ENCODE measurements at places on chromosomes 2 and 18. TPM values are rescaled to one million over a fixed set of nuclear protein-coding genes. Genes with fewer than 3 reads are reported as not detected.

NABP1 gene
- 31.4 TPM for total RNA-seq

HOXD4 gene
- total RNA-seq = 12.1 TPM

- no peak overlapping the region for H3K4me3 ChIP-seq
- H3K27ac ChIP-seq = no peak overlapping the region
- DNase-seq = no peak
- H3K36me3 ChIP-seq = no peaks in the 10 kb centered on the region
- H3K4me1 ChIP-seq = no peaks in the 10 kb centered on the region
- H3K27me3 ChIP-seq = no peaks in the 10 kb centered on the region
Measured at GRCh38 chr2:136331226-136331625, 213.3 kb upstream of the CXCR4 start.

DNA sequence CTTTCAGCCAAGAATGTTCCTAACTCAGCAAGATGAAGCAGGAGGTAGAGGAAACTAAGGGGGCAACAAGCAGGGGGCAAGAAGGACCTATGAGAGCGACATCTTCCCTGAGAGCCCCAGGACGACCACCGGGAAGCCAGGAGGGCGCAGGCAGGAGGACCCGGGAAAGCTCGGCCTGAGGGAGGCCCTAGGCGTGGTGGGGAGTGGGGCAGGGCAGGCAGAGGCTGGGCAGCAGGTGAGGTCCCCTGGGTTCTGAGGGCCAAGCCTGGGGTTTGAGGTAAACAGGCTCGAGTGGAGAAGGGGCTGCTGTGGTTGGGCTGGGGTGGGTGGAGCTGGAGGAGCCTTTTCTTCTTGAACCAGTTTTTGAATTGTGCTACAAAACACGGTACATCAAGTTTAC is 1.3 kb upstream of the ALPI start:
- H3K4me1 ChIP-seq = no peaks in the 10 kb centered on the region
- H3K27ac ChIP-seq = peak overlapping the region; percentile 84
- H3K4me3 ChIP-seq = no peak overlapping the region
- no peaks in the 10 kb centered on the region for H3K27me3 ChIP-seq
- no peak for DNase-seq
- no peaks in the 10 kb centered on the region for H3K36me3 ChIP-seq

APCDD1 gene
- total RNA-seq = 16.6 TPM

DNA sequence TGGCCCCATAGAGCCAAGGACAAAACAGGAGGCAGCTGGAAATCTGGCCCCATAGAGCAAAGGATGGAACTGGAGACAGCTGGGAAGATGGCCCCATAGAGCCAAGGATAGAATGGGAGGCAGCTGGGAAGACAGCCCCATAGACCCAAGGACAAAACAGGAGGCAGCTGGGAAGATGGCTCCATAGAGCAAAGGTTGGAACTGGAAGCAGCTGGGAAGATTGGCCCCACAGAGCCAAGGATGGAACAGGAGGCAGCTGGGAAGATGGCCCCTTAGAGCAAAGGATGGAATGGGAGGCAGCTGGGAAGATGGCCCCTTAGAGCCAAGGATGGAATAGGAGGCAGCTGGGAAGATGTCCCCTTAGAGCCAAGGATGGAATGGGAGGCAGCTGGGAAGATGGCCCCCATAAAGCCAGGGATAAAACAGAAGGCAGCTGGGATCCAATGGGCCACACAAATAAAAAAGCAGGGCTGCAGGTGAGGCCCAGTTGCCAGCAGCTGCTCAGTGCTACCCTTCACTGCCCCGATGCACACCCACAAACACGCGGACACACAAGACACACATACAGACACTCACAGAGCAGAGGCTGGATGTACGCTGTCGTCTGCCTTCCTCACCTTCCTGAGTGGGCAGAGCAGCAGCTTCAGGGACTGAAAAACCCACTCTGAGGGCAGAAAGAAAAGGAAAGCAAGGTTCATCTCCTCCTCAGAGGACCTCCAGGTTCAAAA is 505.4 kb upstream of the MYT1L start:
- H3K27me3 ChIP-seq = no peaks in the 10 kb centered on the region
- H3K4me3 ChIP-seq = no peak overlapping the region
- H3K36me3 ChIP-seq = no peaks in the 10 kb centered on the region
- no peak overlapping the region for H3K27ac ChIP-seq

GRCh38 chr2:161943011-161943410 is 131.0 kb downstream of the DPP4 start:
- DNase-seq = no peak
- no peak overlapping the region for H3K27ac ChIP-seq
- H3K4me1 ChIP-seq = no peaks in the 10 kb centered on the region
- no peak overlapping the region for H3K4me3 ChIP-seq

DNA sequence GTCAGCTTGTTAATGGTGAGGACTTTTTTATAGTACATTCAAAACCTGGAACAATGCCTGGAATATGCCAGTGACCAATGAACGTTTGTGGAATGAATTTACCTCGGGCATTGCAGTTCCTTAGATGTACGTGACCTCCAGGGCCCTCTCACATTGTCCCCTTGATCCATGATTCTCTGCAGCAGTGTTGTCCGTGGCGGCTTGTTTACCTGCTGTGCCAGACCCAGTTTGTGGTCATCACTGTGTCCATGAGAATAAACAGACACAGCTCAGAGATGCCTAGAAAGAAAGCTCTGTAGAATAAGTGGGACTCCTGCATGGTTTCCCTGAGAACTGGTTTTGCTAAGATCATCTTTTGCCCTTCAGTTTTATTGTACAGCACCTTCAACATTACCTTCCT is 1132.2 kb downstream of the DPP10 start:
- no peak overlapping the region for H3K4me3 ChIP-seq
- H3K27me3 ChIP-seq = no peaks in the 10 kb centered on the region
- no peak for DNase-seq
- H3K4me1 ChIP-seq = no peaks in the 10 kb centered on the region
- H3K27ac ChIP-seq = no peak overlapping the region

DNA sequence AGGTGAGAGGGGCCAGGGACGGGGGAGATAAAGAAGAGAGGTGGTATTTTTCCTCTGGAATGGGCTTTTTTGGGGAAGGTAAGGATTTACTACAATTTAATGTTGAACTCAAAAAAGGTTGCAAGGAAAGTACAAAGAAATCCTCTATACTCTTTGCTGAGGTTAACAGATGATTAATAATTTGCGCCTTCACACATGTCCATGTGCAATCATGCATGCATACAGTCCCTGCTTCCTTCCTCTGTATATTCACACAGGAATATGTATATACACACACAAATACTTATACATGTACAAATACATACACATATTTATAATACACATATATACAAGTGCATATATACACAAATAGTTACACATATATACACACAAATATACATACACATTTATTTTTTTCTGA is 193.4 kb downstream of the NBAS start:
- no peak for DNase-seq
- H3K36me3 ChIP-seq = peaks cover 22% of the 10 kb centered on the region
- no peak overlapping the region for H3K27ac ChIP-seq
- no peaks in the 10 kb centered on the region for H3K27me3 ChIP-seq

ZSWIM2 gene
- total RNA-seq = not detected

- H3K4me1 ChIP-seq = no peaks in the 10 kb centered on the region
- no peak for DNase-seq
- no peak overlapping the region for H3K4me3 ChIP-seq
- H3K36me3 ChIP-seq = no peaks in the 10 kb centered on the region
- no peaks in the 10 kb centered on the region for H3K27me3 ChIP-seq
- H3K27ac ChIP-seq = no peak overlapping the region
Measured at GRCh38 chr2:2188941-2189340, 142.1 kb downstream of the MYT1L start.

ZNF638 gene
- total RNA-seq = 180 TPM

DNA sequence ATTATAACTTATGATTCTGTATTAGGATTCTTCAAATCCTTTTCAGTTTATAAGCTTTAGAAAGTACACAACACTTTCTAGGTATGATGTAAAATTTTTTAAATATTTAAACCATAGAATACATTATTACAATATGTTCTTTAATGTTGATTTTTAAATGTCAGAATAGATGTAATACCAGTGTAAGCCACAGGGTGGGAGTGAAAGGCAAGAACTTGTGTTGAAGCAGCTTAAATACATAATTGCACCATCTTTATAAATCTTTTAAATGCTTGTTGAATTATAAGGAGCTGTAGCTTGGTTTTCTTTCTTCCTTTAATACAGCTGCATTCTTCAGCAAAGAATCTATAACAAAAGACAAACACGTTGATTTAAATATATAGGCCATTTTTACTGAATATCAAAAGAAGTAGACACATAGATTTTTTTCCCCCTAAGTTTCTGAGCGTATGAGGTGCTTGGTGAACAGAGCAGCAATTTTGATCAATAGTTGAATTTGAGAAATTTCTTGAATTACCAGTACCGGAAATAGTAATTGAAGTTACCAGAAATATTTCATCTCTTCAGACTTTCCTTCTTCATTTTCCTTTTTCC is 63.0 kb downstream of the TANK start:
- no peak for DNase-seq
- no peak overlapping the region for H3K27ac ChIP-seq
- no peak overlapping the region for H3K4me3 ChIP-seq
- peaks cover 36% of the 10 kb centered on the region for H3K36me3 ChIP-seq
- H3K4me1 ChIP-seq = no peaks in the 10 kb centered on the region

DNA sequence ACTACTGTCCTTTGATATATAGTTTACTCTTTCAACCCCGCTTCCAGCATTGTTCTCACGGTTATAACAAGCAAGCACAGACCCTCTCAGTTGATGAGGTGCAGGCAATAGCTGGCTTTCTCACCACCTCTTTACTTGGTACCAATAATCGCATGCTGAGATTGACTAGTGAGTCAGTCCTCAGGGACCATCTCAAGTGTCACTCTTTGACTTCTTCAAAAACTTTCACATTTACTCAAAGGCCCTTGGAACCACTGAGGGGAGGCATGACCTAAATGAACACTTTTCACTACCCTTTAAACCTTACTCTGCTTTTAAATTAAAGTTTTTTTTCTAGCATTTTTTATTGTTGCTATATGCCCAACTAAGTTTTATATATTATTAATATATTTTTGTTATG is 101.8 kb downstream of the DAW1 start:
- no peak overlapping the region for H3K27ac ChIP-seq
- no peaks in the 10 kb centered on the region for H3K36me3 ChIP-seq
- no peak overlapping the region for H3K4me3 ChIP-seq
- no peaks in the 10 kb centered on the region for H3K4me1 ChIP-seq
- no peaks in the 10 kb centered on the region for H3K27me3 ChIP-seq

GPR35 gene
- total RNA-seq = 61.1 TPM

RAD51AP2 gene
- total RNA-seq = not detected

FRZB gene
- 3.0 TPM for total RNA-seq

DNA sequence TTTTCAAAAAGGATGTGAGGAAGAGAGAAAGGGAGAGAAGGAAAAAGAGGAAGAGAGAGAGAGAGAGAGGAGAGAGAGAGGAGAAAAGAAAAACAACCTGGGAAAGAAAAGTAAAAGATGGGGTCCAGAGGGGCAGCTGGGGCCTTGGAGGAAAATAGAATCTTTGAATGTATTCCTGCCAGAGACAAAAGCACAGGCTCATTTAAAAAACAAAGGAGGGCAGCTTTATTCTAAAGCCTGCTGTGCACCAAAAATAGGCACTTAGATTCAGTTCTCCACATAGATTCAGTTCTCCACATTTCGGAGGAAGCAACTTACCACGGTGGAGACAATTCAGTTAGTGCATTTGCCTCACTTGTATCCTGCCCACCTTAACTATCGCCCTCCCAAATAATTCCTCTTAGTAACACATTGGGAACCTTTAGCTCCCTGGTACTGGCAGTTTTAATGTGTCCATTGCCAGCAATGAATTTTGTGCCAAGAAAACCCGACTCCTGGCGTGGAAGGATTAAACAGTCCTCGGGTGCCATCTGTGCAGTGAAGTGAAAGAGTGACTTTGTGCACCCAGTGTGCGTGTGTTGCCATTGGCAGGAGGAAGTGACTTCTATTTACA is 71.3 kb downstream of the DPP4 start:
- no peak overlapping the region for H3K4me3 ChIP-seq
- no peaks in the 10 kb centered on the region for H3K27me3 ChIP-seq
- no peaks in the 10 kb centered on the region for H3K36me3 ChIP-seq
- H3K4me1 ChIP-seq = no peaks in the 10 kb centered on the region
- no peak for DNase-seq
- no peak overlapping the region for H3K27ac ChIP-seq

CNGA3 gene
- total RNA-seq = 3.0 TPM

DNA sequence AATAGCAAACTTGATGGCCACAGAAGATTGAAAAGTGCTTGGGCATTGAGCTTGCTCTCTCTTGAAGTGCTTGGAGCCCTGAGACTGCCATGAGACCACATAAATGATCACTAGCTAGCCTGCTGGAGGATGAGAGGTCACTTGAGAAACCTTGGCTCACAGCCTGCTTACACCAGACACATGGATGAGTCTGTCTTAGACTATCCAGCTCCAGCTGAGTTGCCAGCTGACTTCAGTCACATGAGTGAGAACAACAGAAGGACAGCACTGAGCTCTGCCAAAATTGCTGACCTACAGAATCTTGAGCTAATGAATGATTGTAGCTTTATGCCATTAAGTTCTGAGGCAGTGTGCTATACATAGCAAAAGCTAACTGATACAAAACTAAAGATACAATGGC is 18.1 kb downstream of the NABP1 start:
- H3K36me3 ChIP-seq = no peaks in the 10 kb centered on the region
- H3K27me3 ChIP-seq = no peaks in the 10 kb centered on the region
- no peak overlapping the region for H3K27ac ChIP-seq
- H3K4me3 ChIP-seq = no peak overlapping the region
- no peak for DNase-seq

DNA sequence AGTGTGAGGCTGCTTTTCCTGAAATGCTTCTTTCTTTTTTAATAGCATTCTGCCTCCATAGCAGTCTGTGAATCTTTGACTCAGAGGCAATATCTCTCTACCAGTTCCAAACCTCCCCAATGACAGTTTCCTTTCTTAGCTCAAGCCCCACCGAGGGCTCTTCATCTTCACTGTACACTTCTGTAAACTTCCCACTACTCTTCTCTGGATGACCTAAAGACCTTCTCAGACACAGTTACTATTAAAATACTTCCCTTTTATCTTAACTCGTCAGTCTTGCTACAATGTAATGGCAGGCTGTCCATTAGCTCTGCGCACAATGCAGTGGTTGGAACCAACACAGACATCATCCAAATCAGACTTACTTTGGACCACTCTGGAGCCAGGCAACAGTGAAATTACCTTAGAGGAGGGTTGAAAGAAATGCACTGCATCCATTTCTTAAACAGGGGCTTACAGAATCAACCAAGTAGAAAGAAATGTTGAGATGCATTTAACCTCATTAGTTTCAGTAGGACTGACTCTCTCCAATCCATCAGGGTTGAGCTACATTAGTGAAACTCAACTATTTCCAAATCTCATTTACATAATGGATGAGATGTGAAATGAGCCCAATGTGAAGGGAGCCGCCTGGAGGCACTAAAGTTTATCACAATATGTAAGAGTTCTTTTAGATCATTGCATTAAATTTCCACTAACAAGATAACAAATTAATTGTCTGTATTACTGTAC is 343.8 kb downstream of the SETBP1 start:
- H3K4me1 ChIP-seq = no peaks in the 10 kb centered on the region
- DNase-seq = no peak
- H3K27ac ChIP-seq = no peak overlapping the region
- H3K36me3 ChIP-seq = no peaks in the 10 kb centered on the region
- H3K27me3 ChIP-seq = no peaks in the 10 kb centered on the region
- H3K4me3 ChIP-seq = no peak overlapping the region

Data from Peyer's patch (tissue), 4 donors.